Skin of body (tissue), 3 donors: ENCODE measurements at places on chromosomes 16 and 17.

DNA sequence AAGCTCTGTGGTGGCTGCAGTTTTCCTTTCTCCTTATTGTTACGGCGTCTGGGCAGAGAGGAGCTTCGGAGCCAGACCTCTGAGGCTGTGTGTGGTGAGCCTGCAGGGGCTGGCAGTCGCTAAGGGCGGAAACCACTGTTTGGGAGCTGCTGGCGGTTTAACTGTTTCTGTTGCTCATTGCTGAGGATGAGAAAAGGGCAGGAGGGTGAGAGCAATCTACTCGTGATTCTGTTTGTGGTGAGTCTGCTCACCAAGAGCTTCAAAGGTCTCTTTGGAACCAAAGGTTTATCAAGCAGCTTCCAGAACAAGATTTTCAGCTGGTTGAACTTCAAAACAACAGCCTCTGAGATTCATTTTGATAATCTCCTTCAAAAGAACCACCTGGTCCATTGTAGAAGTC lies 143.9 kb downstream of the ANKFN1 start:
- DNase-seq = no peak

DNA sequence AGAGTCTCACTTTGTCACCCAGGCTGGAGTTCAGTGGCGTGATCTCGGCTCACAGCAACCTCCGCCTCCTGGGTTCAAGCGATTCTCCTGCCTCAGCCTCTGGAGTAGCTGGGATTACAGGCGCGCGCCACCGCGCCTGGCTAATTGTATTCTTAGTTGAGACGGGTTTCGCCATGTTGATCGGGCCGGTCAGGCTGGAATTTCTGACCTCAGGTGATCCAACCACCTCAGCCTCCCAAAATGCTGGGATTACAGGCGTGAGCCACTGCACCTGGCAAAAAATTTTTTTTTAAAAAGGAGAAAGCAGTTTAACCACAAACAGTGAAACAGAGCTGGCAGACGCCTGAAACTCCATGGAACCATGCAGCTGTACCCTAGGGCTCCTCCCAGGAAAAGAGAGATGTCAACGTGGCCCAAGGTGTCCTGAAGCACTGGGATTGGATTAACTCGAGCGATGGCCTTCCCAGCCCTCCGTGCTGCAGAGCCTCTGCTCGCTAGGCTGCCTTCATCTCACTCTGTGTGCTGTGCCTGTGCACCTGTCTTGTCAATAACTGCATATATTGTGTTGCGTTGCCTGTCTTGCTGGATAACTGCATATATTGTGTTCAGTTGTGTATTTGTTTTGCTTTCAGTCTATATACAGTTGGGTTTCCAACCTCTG lies 29.6 kb upstream of the FOXK2 start:
- no peak for DNase-seq

DNA sequence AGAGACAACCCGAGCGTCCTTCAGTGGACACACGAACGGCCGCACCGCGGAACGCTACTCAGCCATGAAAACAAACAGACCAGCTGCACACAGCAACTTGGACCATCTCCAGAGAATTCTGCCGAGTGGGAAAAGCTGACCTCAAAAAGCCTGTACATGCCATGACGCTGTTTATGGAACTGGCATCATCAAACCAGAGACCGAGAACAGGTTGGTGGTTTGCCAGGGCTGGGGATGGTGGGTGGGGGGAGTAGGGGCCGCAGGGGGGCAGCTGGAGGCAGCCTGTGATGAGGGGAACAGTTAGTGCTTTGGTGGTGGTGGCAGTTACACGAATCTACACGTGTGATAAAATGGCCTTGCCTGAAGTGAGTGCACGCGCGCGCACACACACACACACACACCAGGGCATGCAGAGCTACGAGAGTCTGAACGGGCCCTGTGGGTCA lies 169.8 kb downstream of the LAT start:
- DNase-seq = no peak

GRCh38 chr17:74343526-74344284 lies 17.7 kb downstream of the KIF19 start:
- DNase-seq = no peak
